ENCODE measurements at places on chromosomes 13 and 19.

DNA sequence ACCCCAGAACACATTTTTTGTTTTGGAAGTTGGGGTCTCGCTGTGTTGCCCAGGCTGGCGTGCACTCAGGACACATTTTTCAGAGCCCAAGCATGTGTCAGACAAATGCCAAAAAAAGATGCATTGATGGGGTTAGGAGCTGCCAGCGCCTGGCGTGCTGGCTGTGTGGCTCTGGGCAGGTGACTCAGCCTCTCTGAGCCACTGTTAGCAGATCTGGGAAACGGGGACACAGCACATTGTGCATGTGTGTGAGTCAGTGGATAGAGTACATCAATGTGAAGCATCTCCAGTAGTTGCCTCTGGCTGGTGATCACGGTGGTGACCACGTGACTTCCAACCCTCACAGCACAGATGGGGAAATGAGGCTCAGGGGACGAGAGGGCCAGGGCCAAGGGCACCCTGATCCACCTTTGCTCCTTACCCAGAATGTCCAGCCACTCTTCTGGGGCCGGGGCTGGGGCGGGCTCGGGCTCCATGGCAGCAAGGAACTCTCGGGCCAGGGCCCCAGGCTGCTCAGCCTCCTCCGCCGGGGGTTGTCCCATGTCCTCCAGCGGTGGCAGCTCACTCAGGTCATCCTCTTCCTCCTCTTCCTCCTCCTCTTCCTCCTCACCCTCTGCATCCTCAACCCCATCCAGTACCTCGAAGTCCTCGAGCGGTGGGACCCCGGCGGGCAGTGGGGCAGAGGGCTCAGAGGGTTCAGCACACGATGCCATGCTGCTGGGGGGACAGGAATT is 1.9 kb downstream of the FKBP8 start:
- no peak for DNase-seq

GRCh38 chr13:101465877-101466276 is 13.4 kb downstream of the ITGBL1 start:
- DNase-seq, result no peak

DNA sequence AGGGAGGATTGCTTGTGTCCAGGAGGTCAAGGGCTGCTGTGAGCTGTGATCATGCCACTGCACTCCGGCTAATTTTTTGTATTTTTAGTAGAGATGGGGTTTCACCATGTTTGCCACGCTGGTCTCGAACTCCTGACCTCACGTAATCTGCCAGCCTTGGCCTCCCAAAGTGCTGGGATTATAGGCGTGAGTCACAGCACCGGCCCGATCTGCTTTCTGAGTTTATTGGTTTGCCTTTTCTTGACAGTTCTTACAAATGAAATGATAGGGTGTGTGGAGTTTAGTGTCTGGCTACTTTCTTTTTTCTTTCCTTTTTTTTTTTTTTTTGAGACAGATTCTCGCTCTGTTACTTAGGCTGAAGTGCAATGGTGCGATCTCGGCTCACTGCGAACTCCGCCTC is 848 bp downstream of the C19orf44 start:
- no peak for DNase-seq

GRCh38 chr13:94515374-94515773 is 35.9 kb upstream of the DCT start:
- DNase-seq, result peak; percentile 87

DNA sequence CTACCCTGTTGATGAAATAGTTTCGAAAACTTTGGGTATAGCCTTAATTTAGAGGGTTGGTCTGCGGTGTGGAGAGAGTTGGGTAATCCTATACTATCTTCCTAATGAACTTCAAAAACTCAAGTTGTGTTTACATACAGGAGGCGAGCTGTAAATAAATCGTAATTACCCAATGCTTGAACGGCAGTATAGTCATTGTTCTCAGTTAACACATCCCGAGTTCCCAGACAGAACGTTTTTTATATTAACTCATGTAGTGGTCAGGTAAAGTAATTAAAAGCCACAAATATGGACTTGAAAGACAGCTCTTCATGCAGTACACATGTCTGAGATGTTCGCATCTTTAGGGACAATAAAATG is 1.5 kb downstream of the PDS5B start:
- no peak for DNase-seq

- DNase-seq, result no peak
These were observed 21.8 kb downstream of the TSKS start for GRCh38 chr19:49741210-49741844.

- DNase-seq, result no peak
These were observed 59.5 kb upstream of the ADGRL1 start for GRCh38 chr19:14265290-14266036.

DNA sequence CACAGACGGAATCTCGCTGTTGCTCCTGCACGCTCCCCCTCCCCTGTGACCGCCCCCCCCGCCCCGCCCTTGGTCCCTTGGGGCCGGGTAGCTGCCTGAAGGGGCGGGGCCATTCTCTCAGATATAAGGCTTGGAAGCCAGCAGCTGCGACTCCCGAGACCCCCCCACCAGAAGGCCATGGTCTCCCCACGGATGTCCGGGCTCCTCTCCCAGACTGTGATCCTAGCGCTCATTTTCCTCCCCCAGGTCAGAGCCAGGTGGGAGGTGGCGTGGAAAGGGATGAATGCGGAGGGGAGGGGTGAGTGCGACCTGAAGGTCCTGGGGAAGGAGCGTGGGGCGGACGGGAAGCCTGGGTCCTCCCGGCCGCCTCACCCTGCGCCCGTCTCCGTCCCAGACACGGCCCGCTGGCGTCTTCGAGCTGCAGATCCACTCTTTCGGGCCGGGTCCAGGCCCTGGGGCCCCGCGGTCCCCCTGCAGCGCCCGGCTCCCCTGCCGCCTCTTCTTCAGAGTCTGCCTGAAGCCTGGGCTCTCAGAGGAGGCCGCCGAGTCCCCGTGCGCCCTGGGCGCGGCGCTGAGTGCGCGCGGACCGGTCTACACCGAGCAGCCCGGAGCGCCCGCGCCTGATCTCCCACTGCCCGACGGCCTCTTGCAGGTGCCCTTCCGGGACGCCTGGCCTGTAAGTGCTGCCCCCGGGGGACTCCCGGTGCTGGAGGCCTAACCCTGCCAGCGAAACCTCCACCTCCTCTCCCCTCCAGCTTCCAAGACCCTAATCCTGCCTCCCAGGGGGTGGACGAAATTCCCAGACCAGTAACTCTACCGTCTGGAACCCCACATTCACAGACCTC is at the start of gene DLL3:
Gene DLL3, plus strand, starts transcription at position 150 of the 845 bp plus-strand sequence. Its CDS starts 28 bp downstream, at position 178.
- peak; percentile 64 for DNase-seq

DNA sequence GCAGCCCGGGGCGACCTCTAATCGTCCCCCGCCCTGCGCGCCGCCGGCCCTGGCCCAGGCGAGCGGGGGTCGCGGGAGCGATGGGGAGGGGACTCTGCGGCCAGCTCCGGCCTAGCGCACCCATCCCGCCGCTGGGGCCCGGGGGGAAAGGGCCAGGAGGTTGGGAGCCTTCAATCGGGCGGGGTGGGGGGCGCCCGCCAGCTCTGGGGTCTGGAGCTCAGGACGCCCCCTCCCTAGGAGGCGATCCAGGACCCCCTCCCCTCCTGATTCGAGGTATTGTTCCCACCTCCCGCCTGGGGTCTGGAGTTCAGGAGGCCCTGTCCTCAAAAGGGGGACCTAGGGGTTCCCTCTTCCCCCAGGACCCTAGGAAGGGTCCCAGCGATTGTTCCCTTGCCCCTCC is 430 bp downstream of the ZNF358 start:
- DNase-seq, result no peak

DNA sequence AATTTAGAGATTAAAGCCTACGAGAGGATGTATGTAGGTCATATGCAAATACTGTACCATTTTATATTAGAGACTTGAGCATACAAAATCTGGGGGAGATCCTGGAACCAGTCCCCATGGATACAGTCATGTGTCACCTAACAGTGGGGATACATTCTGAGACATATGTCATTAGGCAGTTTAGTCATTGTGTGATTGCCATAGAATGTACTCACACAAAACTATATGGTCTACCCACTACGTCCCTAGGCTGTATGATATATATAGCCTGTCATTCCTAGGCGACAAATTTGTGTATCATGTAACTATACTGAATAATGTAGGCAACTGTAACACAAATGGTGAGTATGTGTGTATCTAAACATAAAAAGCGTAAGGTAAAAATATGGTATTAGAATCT is 62.8 kb downstream of the WDFY2 start:
- DNase-seq, result no peak

GRCh38 chr19:23554548-23554947 is 132.5 kb downstream of the ZNF675 start:
- no peak for DNase-seq

DNA sequence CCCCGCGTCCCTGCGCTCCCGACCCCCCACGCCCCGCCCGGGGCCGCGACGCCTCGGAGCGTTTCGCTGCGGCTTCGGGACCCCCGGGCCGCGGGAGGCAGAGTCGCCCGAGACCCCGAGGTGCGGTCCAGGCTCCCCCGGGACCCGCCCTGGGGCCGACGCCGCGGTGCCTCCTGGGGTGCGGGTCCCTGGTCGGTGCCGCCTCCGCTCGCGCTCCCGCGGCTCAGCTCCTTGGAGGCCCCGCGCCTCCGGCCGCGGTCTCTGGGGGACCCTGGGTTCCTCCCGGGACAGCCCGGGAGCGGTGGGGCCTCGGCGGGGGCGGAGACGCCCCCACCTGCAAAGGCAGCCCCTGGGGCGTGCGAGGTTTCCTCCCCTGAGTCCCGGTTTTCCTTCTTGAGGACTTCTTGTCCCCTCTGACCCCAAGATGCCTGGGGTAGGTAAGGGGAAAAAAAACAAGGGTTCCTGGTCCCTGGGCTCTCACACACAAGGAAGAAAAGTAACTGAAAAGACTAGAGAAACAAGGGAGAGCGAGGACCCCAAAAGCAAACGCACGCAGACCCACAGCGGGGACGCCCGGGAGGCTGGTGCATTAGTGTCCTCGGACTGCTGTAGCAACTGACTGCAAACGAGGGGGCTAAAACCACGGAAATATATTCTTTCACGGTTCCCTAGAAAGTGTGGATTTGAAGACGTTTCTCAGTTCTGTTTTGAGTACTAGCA is 740 bp downstream of the ZNF555 start:
- no peak for DNase-seq

GRCh38 chr13:100544866-100545683 is 43.5 kb downstream of the GGACT start:
- no peak for DNase-seq

DNA sequence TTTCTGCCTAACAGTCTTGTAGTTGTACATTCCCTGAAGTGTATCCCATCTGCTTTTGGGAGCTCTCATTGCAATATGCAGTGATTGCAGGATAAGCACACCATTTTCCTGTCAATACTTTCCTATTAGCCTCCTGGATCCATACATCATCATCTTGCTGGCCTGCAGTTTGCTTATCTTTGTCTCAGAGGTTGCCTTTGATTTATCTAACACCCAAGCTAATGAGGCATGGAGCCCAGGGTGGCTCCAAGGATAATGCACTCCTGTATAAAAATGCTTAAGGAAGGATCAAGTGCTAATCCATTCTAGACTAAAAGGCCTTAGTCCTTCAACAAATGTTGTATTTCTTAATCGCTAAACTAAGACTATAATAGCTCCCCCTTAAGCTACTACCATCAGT is 161.6 kb upstream of the OBI1 start:
- no peak for DNase-seq

DNA sequence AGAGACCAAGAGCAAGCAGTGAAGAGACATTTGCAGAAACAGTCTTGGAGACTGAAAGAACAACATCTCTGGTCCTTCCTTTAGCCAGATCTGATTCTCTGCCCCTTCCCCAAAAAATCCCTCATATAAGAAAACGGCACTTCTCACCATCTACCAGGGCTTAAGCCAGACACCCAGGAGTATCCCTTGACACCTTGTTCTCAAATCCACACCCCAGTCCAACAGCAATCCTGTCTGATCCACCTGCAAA is 1.7 kb upstream of the PLEKHG2 start:
- no peak for DNase-seq

GRCh38 chr13:97348569-97349100 is 85.3 kb upstream of the RAP2A start:
- DNase-seq, result no peak

GRCh38 chr19:46065486-46066071 is 24.8 kb upstream of the IGFL4 start:
- peak; percentile 19 for DNase-seq

GRCh38 chr13:77507931-77508776 is 27.4 kb upstream of the SCEL start:
- DNase-seq, result no peak

GRCh38 chr13:67094952-67095351 is 135.2 kb downstream of the PCDH9 start:
- no peak for DNase-seq

DNA sequence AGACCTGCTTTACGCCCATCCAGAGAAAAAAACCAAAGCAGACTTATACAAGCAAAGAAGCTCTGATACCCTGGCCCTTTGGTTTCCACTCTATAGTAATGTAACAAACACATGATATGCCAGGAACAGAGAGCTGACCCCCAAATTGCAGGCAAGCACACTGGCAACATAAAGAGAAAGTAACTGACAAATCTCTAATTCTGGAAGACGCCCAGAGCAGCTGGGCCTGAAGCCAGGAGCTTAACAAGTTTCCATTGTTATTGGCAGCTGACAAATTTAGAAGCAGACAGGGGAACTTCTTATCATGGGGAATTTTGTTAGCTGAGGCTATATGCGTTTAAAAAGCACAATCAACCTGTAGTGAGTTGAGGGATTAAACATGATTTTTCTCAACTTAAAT is 158.0 kb downstream of the DLEU7 start:
- DNase-seq, result no peak

- no peak for DNase-seq
These were observed 351.3 kb downstream of the DACH1 start for GRCh38 chr13:71515744-71516038.

DNA sequence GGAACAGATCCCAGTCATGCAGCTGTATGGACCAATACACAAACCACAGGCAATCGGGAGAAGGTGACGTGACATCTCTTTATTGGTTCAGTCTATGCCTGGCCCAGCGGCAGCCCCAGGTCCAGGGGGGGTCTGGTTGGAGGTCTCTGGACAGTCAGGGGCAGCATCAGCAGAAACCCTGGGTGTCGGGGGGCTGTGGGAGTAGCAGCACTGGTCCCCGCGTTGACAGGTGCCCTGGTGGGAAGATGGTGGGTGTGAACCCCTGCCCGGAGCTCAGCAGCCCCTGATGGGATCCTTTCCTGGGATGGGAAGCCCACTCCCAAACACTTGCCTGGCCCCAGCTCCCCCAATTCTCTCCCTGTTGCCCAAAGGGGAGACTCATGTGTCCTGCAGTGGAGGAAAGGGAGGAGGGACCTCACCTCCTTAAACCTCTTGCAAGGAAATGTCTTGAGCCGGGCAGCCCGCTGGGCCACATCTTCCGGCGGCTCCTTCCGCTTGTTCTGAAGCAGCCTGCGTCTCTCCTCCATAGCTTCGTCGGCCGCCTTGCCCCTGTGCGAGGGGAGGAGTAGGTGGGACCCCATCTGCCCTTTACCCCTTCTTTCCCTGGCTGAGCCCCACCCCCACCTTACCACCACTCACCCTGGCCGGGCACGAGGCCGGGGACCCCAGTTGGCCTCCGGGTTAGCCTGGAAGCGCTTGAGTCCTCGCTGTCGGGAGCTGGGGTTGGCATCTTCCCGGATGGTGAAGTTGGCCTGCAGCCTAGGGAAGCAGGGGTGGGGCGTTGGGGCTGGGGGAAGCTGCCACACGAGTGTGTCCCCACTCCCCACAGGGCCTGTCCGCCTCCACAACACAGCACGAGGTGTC is 2.4 kb upstream of the LYL1 start:
- no peak for DNase-seq
